Activated B cell treated with CpG ODN at 0.5 μM for 24 hours (primary cell): ENCODE measurements at places on chromosomes 16 and 17. TPM values are rescaled to one million over a fixed set of nuclear protein-coding genes. Genes with fewer than 3 reads are reported as not detected.

The NPIPB9 gene
- 4.6 and 5.7 TPM in 2 replicates for total RNA-seq

The CPHXL2 gene
- total RNA-seq = not detected in 2 replicates

The TPSG1 gene
- not detected in 2 replicates for total RNA-seq

The ZMYND15 gene
- 0.15 and 0.31 TPM in 2 replicates for total RNA-seq

The SULT1A3 gene
- total RNA-seq = 15.7 and 23.3 TPM in 2 replicates

The SLC16A6 gene
- 10.2 and 11.0 TPM in 2 replicates for total RNA-seq

The RCVRN gene
- 0.38 and 0.51 TPM in 2 replicates for total RNA-seq

The TNFRSF17 gene
- total RNA-seq = 6.9 and 8.0 TPM in 2 replicates

The DPEP2 gene
- total RNA-seq = 10.5 and 13.8 TPM in 2 replicates

The TBC1D3E gene
- 1.3 and 1.6 TPM in 2 replicates for total RNA-seq

The SULT1A1 gene
- 2.1 and 3.3 TPM in 2 replicates for total RNA-seq

The ASIC2 gene
- not detected in 2 replicates for total RNA-seq

The AIPL1 gene
- total RNA-seq = not detected in 2 replicates

The PRRT2 gene
- 0.11 and 0.54 TPM in 2 replicates for total RNA-seq

The ARHGDIG gene
- total RNA-seq = not detected in 2 replicates

The GNPTG gene
- 36.3 and 40.2 TPM in 2 replicates for total RNA-seq

The KRT33A gene
- not detected in 2 replicates for total RNA-seq

The PPP1R27 gene
- not detected in 2 replicates for total RNA-seq

The ZNF764 gene
- total RNA-seq = 16.1 and 19.2 TPM in 2 replicates

The KCNJ2 gene
- 0.04 TPM in 1 of 2 replicates, not detected in the other for total RNA-seq

The SLC5A11 gene
- 0.22 and 0.49 TPM in 2 replicates for total RNA-seq

The NPIPB6 gene
- total RNA-seq = 2.1 and 6.8 TPM in 2 replicates

The CDRT15 gene
- not detected in 2 replicates for total RNA-seq

The MON1B gene
- total RNA-seq = 70.7 and 73.2 TPM in 2 replicates

The NF1 gene
- 27.3 and 27.4 TPM in 2 replicates for total RNA-seq
